SK-N-SH (cell line): ENCODE measurements at places on chromosomes 7 and 10. TPM values are rescaled to one million over a fixed set of nuclear protein-coding genes. Genes with fewer than 3 reads are reported as not detected.

DNA sequence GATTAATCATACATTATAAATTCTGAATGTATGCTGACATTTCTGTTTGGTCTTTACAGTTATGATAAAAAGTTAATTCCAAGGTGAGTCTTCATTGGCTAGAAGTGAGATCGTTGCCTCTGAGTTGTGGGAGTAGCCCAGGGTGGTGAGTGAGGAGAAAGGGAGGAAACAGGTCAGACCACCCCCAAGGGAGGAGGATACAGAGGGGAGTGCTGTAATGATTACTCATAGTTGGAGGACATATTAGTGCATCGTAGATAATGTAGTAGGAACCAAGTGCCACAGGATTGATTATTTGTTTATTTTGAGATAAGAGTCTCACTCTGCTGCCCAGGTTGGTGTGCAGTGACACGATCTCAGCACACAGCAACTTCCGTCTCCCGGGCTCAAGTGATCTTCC, 672.2 kb downstream of the INHBA start:
- no peak for DNase-seq

DNA sequence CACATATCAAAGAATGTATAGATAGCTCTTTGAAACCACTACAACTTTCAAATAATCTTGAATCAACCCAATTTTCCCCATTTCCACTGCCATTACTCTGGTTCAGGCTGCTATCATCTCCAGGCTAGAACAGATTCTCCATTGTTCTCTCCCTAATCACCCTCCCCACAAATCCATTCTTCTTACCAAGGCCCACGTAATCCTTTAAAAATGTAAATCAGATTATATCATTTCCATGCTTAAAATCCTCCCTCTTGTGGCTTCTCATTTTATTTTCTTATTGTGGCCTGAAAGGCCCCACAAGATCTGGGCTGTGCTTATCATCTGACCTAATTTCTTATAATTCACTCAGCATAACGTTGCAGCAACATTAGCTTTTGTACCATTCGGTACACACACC, 3.0 kb upstream of the PON1 start:
- DNase-seq = no peak

Gene LIPJ
- polyA plus RNA-seq = not detected in 2 replicates

DNA sequence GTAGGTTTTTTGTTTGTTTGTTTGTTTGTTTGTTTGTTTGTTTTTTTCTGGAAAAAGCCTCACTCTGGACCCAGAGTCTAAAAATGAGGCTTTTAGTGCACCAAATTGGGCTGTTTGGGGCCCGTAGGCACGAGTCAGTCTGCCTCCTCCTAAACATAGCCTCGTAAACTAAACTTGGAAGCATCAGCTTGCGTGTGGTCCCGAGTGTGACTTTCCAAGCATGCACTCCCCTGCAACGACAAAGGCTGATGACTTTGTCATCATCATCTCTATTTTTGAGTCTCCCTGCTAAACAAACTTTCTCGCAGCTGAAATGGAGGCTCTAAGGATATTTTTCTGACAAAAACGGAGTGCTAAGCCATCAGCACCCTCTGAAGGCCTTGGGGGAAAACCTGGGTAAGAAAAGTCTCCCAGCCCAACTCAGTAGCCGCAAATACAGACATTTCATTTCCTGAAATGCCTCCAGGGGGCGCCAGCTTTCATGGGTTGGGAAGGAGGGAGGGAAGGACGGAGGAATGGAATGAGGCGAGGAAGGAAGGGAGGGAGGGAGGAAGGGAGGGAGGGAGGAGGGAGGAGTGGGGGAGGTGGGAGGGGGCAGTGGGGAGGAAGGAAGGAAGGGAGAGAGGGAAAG, 245.9 kb downstream of the KCNMA1 start:
- DNase-seq = peak; percentile 66

GRCh38 chr10:77850620-77851231, 75.8 kb downstream of the DLG5 start:
- no peak for DNase-seq

- no peak for DNase-seq
Measured at GRCh38 chr7:130683026-130683425, 3.3 kb downstream of the TSGA13 start.

Gene BMPER
- polyA plus RNA-seq = 18.2 and 20.0 TPM in 2 replicates

- DNase-seq = no peak
Measured at GRCh38 chr7:41586931-41587640, 115.8 kb downstream of the INHBA start.

DNA sequence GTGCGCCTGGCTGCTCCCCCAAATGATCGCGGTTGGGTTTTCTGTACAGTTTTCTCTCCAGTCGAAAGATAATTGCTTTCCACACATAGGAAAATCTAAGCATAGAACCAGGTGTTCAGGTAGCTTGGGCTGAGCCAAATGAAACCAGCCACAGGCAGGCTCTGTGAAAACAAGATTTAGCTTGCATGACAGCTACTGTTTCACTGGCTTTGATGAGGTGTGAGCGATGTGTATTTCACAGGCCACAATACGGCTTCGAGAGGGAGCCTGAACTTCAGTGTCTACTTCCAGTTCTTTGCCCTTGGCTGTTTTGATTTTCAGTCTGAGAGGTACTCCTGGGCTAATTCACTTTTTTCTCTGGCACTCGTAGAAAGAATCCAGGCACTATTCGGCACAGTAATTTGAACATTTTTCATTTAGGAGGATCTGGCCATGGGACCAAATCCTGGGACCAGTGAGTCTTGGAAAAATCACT, 110.5 kb downstream of the JCAD start:
- no peak for DNase-seq

Gene PLAC9
- polyA plus RNA-seq = 0.21 TPM in 1 of 2 replicates, not detected in the other

Gene SFTPA1
- polyA plus RNA-seq = not detected in 2 replicates

- DNase-seq = no peak
Measured at GRCh38 chr7:150382844-150383225, 3.7 kb downstream of the ZNF775 start.
